ENCODE measurements at places on chromosomes 11 and 22. TPM values are rescaled to one million over a fixed set of nuclear protein-coding genes. Genes with fewer than 3 reads are reported as not detected.

Gene POLR3H
- total RNA-seq, result 69.9 TPM

Gene DDX10
- 51.6 TPM for total RNA-seq

Gene TRIM66
- total RNA-seq, result 29.7 TPM

Gene NFAM1
- 0.31 TPM for total RNA-seq

Gene CCDC116
- 0.51 TPM for total RNA-seq

Gene FADS3
- 7.7 TPM for total RNA-seq

Gene SLC37A2
- total RNA-seq, result 1.5 TPM

Gene OR5A1
- total RNA-seq, result not detected

Gene CNGA4
- total RNA-seq, result 0.15 TPM

All from CD8-positive, alpha-beta memory T cell (primary cell).